ENCODE measurements at places on chromosomes 3 and 15.

GRCh38 chr15:100196326-100197058, 145.3 kb downstream of the ADAMTS17 start:
- no peak for DNase-seq

- no peak for DNase-seq
Observed at GRCh38 chr3:107951126-107951525, 139.7 kb downstream of the CD47 start.

DNA sequence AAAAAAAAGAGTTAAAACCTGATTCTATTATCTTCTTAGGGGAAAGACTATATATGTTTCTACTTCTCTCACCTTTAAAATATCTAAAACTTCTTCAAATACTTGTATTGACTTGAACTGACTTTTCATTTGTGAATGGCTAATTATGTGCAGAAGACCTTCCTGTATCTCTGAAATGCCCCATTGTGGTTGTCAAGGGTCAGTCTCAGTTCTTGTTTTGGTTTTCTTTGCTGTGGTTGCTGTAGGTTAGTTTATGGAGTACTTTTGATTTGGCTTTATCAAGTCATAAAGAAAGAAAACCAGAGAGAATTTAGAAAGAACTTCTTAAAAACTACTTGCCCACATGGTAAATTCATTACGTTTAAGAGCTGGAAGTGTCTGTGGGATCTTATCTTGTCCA, 345.3 kb upstream of the POU1F1 start:
- no peak for DNase-seq

DNA sequence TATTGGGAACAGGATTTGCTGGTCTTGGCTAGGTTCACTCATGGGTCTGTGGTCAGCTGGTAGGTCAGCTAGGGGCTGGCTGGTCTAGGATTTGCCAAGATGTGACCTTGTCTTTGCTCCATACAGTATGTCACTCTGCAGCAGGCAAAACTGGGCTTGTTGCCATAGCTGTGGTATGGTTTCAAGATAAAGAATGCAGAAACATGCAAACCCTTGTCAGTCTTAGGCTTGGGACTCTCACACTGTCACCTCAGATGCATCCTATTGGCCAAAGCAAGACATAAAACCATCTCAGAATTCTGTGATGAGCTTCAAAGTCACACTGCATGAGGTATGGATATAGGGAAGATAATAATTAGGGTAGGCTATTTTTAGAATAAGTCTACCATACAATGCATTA, 66.6 kb upstream of the TBC1D5 start:
- no peak for DNase-seq

DNA sequence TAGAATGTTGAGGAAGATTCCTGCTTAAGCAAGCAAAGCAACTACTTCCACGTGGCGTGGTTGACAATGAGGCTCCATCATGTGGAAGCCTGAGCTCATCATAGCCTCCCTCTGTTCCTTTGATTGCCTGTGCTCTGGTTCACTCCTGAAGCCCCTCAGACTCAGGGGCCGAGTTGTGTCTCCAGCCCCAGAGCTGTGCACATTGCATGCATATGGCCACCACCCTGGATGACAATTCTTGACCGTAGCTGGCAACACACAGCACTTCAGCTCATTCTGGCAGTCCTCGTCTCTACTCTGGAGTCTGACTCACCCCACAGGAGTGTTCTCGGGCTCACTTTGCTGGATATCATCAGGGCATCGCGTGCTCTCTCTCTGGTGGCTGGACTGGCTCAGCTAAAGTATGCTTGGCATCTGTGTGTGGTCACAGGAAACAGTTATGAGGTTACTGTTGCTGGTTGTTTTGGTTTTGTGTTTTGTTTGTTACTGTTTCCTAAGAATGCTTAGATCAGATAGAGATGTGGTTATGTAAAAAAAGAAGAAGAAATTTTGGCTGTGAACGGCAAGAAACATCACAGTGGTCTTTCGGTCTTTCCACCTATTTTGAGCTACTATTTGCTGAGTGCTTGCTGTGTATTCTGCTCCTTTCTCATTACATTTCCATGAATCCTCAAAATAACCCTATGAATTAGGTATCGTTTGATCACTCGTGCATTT, 41.6 kb upstream of the MRPS22 start:
- no peak for DNase-seq

- no peak for DNase-seq
Observed at GRCh38 chr3:62007036-62007435, 366.3 kb downstream of the FEZF2 start.

DNA sequence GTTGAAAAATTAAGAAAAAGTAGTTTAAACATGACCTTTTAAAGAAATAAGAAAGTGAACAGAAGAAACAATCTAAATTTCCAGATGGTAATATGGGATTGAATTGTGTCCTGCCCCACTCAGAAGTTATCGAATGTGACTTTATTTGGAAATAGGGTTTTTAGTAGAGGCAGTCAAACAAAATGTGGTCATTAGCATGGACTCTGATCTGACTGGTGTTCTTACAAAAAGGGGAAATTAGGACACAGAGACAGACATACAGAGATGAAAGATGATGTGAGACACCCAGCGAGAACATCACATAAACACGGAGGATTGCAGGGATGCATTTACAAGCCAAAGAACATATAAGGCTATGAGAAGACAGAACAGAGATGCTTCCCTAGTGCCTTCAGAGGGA, 73.2 kb downstream of the XRN1 start:
- no peak for DNase-seq

- DNase-seq = no peak
Observed at GRCh38 chr3:54832876-54833275, 95.0 kb downstream of the LRTM1 start.

DNA sequence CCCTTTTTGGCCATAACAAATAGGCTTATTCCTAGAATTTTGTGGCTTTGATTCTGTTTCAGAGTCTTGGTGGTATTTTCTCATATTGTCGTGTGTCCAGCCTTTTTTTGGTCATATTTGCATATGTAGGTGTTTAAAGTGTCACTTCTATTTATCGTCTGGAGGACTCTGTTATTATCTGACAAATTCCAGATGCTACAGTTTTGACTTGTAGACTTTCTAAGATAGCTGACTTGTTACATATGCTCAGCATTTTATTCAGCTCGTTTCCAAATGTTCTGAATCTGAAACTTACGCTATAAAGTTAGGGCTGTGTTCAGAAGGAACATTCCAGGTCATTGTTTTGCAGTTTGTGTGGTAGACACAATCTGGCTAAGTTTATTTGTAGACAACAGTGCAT, 1.9 kb downstream of the PPP4R2 start:
- no peak for DNase-seq

DNA sequence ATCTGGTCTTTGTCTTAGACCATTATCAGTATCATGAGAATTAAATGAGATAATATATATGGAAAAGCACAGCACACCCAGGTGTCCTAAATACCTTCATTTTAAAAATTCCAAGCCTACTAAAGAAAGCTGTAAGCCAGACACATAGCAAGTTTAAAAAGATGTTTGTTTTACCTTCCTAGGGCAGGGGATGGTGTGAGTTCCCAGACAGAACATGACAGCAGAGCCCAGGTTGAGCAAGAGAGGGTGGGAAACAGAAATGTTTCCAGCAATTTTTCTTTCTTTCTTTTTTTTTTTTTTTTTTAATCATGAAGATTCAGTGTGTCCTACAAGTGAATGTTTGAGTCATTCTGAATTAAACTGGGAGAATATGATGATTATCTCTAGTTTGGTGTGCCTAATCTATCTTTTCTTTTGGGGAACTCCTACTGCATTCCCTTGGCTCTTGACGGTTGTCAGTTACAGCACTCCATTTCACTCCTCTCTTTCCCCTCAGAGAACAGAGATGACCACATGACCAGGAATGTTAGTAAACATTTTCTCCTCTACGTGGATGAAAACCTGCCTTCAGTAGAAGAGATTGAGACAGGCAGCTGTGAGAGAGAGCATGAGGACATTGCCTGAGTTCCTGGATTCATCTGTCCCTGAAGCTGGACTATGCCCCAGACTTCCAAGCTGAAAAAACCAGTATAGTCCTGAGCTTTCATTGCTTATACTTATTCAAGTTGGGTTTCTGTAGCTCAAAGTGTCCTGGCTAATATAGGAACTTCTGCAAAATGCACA, 54.5 kb upstream of the ARL14 start:
- DNase-seq = no peak

- DNase-seq = no peak
Observed at GRCh38 chr15:92881211-92881754, 18.8 kb upstream of the CHD2 start.

GRCh38 chr3:49906073-49906743, 2.5 kb upstream of the MST1R start:
- peak; percentile 43 for DNase-seq

DNA sequence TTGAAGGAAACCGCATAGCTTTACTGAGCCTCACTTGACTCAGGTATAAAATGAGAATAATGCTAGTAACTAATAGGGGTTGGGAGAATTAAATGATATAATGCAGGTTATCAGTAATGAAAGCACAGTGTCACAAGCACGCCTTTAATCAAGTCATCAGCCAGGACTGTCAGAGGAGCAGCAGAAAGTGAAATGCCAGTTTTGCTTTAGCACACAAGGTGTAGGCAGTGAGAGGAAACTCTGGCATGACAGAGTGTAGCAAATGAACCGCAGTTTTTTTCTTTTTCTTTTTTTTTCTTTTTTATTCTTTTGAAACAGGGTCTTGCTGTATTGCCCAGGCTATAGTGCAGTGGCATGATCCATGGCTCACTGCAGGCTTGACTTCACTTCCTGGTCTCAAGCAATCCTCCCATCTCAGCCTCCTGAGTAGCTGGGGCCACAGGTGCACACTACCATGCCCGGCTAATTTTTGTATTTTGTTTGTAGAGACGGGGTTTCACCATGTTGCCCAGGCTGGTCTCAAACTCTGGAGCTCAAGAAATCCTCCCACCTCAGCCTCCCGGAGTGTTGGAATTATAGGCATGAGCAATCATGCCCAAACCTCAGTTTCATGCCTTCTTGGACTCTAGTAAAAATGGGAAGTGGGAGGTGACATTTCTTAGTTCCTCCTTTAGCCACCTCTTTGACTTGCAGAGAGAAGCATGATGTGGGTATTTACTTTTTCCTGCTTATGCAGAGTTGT, 9.7 kb upstream of the SCAANT1 start:
- no peak for DNase-seq

- no peak for DNase-seq
Observed at GRCh38 chr15:56765251-56765650, 31.9 kb upstream of the ZNF280D start.

GRCh38 chr3:194996746-194997145, 274.2 kb downstream of the XXYLT1 start:
- no peak for DNase-seq

DNA sequence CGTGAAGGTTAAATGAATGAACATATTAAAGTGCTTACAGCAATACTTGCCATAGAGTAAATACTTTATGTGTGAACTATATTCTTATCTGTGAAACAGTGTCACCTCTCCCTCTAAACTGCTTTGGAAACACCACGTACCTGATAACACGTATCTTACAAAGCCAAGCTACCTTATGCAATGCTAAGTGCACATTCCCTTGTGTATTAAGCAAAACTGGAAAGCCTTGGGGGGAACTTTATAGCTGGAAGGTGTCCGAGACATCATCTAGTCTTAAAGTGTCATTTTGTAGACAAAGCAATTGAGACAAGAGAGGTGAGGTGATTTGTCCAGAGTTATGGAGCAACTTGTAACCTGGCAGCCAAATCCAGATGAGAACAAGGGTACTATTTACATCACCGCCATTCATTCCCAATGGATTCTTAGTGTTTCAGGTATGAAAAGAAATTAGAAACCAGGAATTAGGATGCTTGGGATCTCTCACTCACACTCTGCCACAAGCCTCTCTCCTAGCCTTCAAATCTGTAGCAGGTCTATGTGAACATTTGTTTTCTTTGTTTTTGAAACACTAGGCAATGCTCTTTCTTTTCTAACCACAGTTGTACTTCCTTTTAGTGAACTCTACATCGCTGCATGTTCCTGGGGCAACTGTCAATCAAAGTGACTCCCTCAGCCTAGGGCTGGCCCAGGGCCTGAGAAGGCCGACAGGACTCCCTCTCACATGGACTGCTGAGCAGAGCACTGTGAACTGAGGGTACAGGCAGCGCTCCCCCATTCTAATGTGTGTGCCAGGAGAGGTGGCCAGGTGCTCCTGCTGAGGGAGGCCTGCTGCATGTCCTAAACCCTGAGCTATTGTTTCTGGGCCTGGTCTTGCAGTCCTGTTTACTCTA, 13.9 kb upstream of the MGLL start:
- DNase-seq = no peak

- no peak for DNase-seq
Observed at GRCh38 chr3:45317710-45318109, 70.7 kb upstream of the LARS2 start.

DNA sequence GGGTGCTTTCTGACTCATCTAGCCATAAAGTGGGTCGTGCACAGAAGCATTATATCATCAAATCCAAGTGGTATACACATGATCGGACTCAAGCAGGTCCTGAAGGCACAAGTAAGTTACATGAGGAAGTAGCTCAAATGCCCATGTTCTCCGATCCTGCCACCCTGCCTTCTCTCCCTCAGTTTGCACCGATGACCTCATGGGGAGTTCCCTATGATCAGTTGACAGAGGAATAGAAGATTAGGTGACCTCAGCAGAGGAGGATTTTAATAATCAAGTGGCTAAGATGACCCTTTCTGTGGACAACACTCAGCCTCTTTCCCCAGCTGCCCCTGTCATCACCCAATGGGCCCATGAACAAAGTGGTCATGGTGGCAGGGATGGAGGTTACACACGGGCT, 149.5 kb downstream of the TBC1D5 start:
- no peak for DNase-seq

DNA sequence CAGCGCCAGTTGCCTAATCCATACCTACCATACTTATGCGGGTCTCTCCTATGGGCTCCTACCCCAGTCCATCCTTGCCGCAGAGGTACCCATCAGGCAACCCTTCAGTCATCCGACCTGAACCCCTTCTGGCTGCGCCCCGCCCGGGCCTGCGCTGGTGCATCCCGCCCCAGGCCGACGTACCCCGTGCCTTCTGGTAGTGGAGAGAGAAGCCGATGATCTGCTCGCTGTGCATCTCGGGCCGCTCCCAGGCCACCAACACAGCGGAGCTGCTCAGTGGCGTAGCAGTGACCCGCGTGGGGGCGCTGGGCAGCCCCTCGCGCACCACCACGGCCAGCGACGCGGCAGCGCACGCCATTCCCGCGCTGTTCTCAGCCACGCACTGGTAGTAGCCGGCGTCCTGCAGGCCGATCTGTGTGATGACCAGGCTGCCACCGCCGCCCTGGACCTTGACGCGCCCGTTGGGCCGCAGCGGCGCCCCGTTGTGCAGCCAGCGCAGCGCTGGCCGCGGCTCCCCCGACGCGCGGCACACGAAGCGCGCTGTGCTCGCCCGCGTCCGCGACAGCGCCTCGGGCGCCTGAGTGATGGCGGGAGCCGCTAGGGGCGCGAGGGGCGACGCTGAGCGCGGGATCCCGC, 17.9 kb upstream of the IGDCC3 start:
- no peak for DNase-seq
